ENCODE measurements at places on chromosomes 3 and 15. TPM values are rescaled to one million over a fixed set of nuclear protein-coding genes. Genes with fewer than 3 reads are reported as not detected.

GRCh38 chr3:134827213-134827612 is 32.2 kb downstream of the EPHB1 start:
- no peak for DNase-seq

- DNase-seq: no peak
Measured at GRCh38 chr3:142943349-142943748, 20.1 kb downstream of the PAQR9 start.

- no peak for DNase-seq
Measured at GRCh38 chr3:129004639-129005295, 3.7 kb downstream of the EFCC1 start.

DNA sequence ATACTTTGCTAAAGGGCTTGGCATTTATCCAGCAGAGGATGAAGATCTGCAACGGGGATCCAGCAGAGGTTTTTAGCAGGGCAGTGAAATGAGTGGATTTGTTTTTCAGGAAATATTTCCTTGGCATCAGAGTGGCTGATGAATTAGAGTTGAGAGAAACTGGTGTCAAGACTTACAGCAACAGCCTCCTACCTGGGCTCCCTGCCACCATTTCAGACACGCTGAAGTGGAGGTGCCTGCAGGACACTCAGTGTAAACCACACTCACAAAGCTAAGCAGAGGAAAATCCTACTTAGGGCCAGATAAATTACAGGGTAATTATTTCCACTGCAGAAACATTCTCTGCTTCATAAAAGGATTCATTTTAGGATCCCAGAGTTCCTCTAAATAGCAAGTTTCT is 519.7 kb downstream of the FGF12 start:
- no peak for DNase-seq

GRCh38 chr3:105773291-105773690 is 95.5 kb downstream of the CBLB start:
- DNase-seq: no peak

DNA sequence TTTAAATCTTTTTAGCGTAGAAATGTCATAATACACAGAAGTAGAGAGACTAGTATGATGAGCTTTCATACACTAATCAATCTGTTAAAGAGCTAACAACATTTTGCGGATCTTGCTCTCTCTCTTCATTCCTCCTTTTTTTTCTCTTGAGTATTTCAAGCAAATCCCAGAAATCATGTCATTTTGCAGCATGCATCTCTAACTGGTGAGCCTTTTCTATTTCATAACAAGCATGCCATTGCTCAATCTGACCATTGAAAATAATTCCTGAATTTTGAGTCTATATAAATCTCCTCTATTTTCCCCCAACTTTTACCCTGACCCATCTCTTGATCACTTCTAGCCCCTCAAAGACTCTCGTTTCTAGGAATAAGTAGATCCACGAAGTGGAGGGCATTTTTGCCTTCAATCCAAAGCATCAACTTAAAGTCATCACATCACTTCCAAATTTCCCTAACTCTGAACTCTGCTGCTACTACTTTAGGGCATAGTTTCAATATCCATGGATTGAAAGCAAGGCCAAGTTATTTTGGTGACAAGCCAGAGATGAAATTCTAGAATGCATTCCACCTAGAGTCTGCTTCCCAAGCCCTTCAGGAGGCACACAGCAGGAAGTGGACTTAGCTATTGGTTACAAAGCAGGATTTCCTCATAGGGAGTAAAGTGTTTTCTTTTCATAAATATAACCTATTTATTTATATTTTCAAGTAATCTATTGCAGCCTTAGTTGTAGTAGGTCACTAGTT is 253.5 kb upstream of the ZPLD1 start:
- peak; percentile 32 for DNase-seq

- no peak for DNase-seq
Measured at GRCh38 chr15:61839546-61839945, 220.7 kb downstream of the VPS13C start.

DNA sequence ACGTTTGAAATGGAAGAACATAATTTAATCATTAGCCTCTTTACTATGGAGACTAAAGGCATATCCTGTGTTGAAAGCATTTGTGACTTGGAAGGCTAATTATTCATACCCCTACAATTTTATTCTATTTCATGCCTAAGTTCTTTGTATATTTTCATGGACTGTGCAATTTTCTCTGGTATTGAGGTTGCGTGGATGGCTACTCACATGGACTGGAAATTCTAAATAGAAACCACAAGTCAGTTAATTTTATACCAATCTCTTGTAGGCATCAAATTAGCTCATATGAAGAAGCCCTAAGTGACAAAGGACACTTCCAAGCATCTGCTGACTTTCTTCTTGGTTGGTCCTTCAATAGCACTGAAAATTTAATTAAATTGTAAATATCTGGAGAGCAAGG is 1353.5 kb downstream of the ROBO1 start:
- no peak for DNase-seq

DNA sequence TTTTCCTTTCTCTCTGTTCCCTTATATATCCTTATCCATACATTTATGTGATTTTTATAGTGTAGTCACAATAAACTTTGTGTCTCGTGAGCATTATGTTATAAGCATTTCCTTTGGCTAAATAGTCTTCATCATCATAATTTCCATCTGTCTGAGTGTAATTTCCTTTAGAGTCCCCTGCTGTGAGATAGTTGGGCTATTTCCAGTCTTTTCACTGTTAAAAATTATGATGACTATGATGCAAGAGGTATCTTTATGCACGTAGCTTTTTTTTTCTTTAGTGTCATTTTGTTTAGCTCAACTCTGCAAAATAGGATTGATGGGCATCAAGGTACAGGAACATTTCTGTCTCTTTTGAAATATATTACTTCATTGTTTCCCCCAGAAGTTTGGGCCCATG is 26.9 kb upstream of the CA12 start:
- no peak for DNase-seq

DNA sequence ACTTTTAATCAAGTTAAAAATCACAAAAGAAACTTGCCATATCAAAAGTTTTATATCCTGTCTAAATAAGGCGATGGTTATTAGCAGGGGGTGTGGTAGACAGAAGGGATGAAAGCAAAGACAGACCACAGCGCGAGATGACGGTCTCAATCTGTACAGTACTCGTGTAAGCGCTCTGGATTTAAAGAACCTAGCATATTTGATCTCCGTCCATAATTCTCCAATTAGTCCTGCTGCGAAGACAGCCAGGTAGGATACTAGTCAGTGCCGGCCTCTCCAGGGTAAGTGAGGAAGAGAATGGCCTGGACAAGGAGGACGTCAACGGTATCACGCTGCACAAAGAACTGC is 701 bp downstream of the SGO1 start:
- DNase-seq: no peak

DNA sequence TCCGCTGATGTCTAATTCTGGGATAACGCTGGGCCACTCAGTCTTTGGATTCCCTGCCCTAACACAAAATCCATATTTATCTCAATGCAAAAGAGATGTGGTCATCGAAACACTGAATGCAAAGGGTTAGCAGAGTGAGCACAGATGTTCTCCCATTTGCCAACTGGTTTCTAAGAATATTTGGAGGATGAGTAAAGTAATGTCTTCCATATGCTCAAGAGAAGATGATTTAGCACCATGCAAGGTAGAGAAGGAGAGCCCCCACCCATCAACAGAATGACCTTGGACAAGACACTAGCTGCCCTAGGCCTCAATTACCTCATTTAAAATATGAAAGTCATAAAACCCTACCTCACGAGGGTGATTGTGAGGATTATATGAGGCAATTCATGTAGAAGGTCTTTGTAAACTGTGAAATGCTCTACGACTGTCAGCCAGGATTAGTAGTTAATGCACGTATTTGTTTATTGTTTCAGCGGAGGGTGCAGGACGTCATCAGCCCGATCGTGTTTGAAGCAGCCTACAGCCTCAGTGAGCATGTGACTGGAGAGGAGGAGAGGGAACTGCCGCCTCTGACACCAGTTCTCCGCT is 232.9 kb upstream of the CTDSPL start:
- no peak for DNase-seq

DNA sequence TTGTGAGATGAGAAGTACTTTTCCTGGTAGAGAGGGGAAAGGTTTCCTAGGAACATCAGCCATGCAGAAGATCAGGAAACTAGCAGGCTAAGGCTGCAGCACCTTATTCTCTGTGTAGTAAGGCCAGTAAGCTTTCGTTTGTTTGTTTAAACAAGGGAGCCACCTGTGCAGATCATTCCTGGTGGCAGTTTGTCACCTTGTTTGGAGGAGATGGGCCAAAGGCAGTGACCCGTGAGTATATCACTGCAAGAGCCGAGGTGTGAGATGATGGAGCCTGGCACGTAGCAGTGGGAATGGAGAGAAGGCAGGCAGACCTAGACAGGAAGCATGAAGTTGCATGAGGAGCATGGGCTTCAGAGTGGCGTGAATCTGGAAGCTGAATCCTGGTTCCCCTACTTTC is 19.6 kb downstream of the ATG7 start:
- DNase-seq: no peak

DNA sequence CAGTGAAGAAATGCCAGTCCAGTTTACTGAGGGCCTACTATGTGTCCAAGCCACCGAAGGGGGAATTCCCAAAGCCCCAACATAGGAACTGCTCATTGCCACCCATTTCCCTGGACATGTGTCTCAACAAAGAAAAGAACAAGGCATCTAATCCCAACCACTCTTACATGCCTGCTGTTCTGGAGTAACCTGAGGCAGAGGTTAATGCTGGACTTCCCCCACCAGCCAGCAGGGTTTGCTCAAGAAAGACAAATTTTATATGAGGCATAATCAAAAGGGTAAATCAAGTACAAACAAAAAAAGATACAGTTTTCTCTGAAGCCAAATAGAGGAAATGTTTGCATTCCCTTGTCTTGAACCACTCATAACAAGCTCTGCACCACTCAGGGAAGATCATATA is 4.1 kb downstream of the ADCY5 start:
- DNase-seq: no peak

DNA sequence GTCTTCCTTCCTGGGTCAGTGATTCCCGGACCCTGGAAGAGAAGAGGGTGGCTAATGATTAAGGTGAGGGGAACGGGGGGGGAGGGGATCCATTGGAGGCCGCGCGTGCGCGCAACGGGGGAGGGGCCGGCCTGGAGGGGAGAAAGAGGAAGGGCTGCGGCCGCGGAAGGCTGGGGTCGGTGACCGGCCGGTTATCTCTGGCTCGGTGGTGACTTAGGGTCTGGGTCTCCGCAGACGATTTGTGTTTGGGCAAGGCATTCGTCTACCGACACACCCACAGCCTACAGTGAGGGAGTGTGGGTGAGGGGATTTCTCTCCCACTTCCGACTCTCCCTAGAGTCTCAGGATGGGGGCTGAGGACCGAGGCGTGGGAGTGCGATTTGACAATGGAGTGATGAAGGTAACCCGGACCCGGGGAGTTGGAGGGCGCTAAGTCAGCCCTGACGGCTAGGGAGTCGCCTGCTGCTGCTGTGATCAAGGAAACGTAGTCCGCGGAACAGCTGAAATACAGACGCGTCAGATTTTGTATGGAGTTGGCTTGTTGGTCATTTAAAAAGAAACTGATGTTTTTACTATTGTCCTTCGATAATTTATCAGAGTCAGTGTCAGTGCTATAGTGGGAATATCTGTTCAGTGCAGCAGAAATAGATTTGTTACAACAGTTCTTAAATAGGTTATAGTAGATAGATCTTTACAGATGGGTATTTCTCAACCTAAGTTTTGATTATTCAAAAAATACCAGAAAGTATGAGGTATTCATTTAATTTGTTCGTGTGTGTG is 733 bp downstream of the RNF111 start:
- peak; percentile 86 for DNase-seq

GRCh38 chr15:70127288-70127746 is 29.6 kb upstream of the TLE3 start:
- no peak for DNase-seq

GRCh38 chr3:9913601-9914000 is 3.3 kb upstream of the IL17RC start:
- DNase-seq: no peak

Gene ADAMTS7
- 47.2 TPM for polyA plus RNA-seq

Gene SEC62
- polyA plus RNA-seq: 141 TPM

Gene ZCWPW2
- 2.6 TPM for polyA plus RNA-seq
